ENCODE measurements at places on chromosomes 6 and 20.
A peak's percentile ranks its signal among the peaks of the same experiment; 100 is the strongest.

- DNase-seq = no peak
Measured at GRCh38 chr20:13223736-13224520, 2.9 kb downstream of the ISM1 start.

GRCh38 chr6:2497922-2498623 lies 252.6 kb downstream of the MYLK4 start:
- peak; percentile 83 for DNase-seq

DNA sequence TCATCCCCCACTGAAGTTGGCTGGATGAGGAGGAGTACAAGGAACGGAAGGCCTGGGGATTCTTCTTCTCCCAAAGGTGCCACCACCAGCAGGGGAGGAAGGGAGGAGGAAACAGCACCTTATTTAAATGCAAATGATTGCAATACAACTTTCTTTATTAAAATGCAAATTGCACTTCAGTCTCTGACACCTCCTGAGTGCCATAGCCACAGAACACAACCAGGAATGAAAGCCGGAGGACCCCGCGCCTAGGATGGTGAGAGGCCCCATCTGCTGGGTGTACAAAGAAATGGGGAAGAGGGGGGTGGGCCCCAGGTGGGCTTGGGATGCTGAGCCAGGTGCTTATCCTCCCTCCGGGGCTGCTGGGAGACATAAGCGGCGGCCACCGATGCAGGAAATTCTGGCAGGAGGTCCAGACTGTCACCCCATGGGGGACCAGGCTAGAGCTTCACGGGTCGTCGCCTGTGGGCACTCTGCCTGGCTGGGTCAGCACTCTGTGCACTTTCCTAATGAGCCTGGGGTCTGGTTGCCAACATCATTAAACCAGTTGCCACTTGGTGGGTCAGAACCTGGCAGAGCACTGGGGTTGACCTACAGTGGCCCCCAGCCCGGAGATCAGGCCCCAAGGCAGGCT lies 154.2 kb upstream of the MLN start:
- no peak for DNase-seq

DNA sequence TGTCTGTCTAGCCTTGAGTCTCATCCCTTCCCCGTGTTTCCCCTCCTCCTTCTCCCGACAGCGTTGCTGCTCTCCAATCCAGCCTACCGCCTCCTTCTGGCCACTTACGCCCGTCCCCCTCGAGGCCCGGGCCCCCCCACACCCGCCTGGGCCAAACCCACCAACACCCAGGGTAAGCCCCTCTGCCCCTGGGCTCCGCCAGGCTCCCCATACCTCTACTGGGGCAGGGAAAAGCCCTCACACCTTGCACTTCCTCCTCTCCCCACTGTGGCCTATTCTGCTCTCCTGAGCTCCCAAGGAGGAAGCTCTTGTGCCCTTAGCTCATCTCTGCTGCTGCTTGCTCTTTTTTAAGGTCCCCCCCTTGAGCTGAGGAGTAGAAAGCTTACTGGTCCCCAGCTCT lies 11.0 kb downstream of the DDR1 start:
- no peak for DNase-seq

- DNase-seq = peak; percentile 55
Measured at GRCh38 chr6:82251942-82252341, 4.4 kb upstream of the IBTK start.

DNA sequence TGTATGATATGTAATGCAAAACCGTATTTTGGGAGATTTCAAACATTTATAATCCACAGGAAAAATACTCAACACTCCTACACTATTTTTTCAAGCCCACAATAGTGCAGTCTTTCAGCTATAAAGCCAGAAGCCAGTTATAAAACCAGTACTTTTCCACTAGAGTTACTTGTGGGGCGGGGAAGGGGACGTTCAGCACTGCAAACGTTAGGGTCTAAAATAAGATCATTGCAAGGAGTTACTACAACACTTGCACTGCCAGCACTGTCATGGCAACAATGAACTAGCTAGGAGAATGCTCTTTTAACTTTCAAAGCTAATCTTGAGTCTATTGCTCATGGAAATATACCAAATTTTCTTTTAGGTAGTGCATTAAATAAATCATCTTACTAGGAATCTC lies 14.7 kb downstream of the SESN1 start:
- DNase-seq = no peak

DNA sequence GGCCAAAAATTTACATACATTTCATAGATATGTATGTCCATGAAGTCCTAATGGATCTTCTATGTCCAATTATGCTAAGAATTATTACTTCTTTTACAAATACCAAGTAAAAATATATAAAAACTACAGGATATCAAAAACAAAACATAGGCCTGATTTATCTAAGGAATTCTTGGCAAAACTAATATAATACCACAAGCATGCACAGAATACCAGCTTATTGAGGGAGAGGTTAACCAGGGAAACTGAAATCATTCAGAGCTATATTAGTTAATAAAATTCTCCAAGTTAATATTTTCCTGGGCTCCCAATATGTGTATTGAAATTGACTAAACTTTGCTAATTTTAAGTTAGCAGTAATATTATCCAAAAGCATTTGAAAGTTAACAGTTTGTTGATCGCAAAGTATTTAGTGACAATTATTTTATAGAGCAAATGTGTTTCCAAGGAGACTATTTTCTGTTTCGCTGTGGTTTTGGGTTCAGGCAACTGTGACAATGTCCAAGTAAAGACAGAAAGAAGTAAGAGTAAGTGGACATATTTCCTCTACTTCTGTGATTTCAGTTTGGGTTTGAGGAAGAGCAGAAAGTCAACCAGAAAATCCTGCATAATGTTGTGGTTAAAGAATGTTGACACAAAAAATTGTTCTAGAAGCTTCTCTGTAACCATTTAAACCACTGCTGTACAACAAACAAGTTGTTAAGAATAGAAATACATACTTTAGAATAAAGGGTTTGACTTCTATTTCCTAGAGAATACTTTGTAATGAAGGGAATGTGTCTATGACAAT lies 167.4 kb downstream of the COL21A1 start:
- DNase-seq = peak; percentile 21

DNA sequence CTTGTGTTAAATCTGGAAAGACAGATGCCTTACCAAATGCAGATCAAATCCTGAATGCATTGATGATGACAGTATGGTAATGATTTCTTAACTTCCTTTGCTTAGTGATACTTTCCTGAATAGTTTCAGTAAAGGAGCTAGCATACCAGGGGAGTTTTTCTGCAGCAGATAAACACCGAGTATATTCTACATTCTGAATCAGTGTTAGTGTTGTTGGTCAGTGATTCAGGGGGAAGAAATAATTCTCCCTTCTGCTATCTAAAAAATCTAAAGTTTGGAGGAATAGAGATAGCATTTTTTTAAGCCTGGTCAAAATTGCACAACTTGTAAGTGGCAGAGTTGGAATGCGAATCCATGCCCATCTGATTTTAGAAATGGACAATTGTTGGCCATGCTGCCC lies 512.2 kb upstream of the MARCKS start:
- peak; percentile 51 for DNase-seq

GRCh38 chr20:57666106-57666833 lies 43.5 kb downstream of the PMEPA1 start:
- no peak for DNase-seq

GRCh38 chr20:22374678-22375590 lies 209.4 kb downstream of the FOXA2 start:
- peak; percentile 44 for DNase-seq

DNA sequence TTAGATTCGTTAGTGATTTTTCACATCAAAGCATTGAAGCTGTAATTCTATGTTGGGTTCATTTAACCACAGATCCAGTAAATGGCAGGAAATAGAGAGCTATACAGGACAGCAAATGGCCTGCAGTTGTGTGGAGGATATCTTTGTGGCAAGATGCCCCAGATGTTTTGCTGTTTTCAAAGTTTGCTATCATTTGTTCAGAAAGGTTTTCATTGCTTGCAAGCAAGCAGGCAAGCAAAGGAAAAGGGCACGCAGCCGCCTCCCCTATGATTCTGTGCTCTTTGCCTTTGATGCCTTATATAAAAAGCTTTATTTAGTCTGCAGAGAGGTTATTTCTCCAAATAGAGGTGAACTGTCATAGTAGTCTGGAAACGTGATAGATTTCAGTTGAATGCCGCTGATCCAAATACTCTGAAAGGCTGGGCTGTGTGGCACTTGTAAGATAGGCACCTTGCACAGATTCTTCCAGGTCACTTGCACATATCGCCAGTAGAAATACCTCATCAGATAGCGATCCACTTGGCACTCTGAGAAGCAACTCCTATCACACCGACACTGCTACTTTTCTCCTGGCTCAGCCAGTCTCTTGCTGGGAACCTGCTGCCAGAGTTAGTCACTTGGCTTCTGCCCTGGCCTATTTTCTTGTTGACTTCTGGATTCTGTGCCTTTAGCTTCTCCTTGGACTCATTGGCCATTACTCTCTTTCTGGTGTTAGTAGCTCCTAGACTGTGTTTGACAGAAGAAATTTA lies 66.4 kb downstream of the UTRN start:
- DNase-seq = peak; percentile 33

DNA sequence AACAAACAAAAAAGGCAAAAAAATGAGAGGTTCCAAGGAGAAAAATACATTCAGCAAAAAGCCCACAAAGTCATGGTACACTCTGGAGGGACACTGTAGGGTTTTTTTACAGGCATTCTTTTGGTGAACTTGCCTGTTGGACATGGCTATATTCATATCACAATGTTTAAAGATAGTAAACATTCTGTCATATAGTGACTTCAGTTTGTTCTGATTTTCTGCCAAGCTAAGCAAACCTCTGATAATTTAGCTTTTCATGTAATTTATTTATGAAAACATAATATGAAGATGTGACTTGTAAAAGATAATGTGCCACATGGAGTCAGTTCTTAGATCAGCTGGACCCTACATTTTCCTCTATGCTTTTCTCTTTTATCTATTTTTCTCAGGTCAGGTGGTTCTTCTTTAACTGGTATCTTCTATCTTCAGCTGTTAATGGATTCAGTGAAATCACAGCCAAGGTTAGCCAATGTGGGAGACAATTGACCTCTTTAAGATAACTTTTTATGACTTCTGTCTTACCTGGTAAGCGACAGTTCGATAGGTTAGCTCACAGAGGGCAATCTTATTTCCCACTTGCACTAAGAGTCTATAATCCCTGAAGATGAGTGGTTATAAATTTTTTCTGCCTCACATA lies 87.9 kb downstream of the ADGRB3 start:
- DNase-seq = no peak

- no peak for DNase-seq
Measured at GRCh38 chr20:60516442-60516841, 558.2 kb downstream of the CDH26 start.

- no peak for DNase-seq
Measured at GRCh38 chr6:43634702-43635303, 837 bp upstream of the MAD2L1BP start.

DNA sequence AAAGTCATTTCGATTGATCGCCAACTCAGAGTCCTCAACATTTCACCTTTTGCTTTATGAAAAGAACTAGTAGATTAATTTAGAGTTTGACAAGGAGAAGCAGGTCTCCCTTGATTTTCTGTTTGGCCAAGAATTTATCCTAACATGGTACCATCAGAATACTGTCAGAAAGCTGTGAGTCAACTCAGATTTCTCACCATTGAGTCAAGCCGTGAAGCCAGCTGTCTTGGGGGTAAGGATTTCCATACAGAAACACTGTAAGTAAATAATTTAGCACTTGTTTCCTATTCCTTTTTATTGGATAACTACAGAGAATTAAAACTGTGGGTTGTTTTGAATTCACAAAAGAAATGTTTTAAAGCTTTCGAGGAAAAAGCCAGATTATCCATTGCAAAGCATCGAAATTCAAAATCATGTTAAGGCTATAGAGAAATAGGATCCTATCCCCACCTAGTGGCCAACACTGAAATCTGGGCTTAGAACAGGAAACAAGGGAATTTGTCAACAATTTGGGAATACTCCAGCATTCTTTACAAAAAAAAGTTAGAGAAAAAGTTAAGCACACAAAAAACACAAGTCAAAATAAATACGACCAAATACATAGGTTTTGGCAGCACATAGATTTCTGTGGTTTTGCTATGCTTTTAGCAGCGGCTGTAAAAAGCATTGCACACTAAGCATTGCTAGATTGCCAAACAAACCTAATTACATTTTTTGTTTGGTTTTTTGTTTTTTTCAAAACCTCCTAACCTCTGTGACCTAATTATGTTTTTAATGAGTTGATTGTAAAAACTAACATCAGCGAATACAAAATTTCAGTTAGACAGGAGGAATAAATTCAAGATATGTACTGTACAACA lies 44.2 kb downstream of the COL11A2 start:
- peak; percentile 63 for DNase-seq

- DNase-seq = no peak
Measured at GRCh38 chr6:36099869-36100483, 30.3 kb upstream of the MAPK13 start.

- no peak for DNase-seq
Measured at GRCh38 chr6:149435919-149436586, 36.0 kb downstream of the SUMO4 start.

DNA sequence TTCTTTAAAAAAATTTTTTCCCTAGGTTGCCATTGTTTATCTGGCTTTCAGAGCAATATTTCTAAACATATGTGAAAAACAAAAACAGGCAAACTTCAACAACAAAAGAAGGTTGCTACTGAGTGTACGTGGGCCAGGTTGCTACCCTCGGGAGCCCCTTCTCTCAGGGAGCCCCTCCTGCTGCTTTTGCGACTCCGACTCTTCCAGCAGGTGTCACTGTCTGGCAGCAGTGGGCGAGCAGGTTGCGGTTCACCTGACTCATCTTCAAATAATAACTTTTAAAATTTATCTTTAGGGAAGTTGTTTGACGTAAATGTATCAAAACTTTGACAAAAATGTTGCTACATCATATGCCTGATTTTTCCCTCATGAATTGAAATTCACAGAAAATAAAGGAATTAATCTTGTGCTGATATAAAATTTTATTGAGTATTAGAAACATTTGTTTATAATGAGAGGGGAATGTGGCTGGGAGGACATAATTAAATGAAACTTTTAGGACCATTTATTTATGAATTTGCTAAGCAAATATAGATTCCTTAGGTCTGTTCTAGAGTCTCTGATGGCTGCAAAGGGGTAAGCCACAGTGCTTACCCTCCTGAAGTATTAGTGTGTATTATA lies 138.8 kb downstream of the HIVEP1 start:
- peak; percentile 39 for DNase-seq

DNA sequence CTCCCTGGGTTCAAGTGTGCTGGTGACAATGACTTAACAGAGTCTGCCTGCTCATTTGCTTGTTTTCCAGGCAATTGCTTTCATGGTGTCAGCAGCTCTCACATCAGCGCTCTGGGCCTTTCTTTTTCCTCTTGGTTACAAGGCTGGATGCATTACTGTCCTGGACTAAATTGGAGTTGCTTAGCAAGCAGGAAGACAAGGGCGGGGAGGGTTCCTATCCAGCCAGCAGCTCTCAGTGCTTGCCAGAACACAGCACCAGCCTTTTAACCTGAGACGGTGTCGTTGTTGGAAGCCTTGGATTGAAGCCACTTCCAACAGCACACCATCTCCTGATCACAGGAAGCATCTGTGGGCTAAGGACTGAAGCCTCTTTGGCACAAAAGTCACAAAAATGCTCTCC lies 606.9 kb downstream of the CDH26 start:
- no peak for DNase-seq

GRCh38 chr20:18832546-18833200 lies 19.1 kb downstream of the SCP2D1 start:
- DNase-seq = no peak

DNA sequence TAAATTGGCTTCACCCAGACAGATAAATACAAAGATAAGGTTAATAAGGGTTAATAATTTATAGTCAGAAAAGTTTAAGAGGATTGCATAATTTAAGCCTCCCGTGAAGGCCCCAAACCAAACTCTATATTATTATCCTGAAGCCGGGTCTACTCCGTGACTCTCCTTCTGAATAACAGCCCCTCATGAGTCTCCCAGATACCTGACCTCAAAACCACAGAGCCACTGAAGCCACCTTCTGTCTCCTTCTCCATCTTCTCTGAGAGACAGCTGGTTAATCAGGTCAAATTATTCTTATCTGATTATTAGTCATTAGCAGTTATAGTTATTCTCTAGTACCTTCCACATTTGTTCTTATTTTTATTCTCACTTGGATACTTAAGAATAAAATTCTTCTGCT lies 569.2 kb upstream of the AGPAT4 start:
- no peak for DNase-seq
